ENCODE measurements at places on chromosomes 16 and 17.
A peak's percentile ranks its signal among the peaks of the same experiment; 100 is the strongest.

DNA sequence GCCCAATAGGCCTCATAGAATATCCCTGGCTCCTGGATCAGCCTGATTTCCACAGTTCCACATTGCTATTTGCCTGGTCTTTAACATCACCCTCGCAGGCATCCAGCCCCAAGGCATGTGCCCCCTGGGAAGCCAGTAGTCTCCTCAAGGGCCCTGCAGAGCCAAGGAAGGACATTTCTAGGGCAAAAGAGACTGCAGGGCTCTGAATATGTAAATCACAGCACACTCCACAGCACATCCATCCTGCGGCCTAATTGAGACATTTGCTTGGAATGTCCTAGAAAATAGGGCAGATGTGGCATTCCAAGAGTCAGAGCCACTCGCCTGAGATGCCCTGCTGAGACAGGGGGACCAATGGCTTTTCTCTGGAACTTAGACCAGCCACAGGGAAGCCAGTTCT, 11.4 kb upstream of the C16orf78 start:
- no peak overlapping the region for H3K27ac ChIP-seq
- H3K36me3 ChIP-seq: peaks cover 12% of the 10 kb centered on the region
- H3K27me3 ChIP-seq: peaks cover 7% of the 10 kb centered on the region
- DNase-seq: no peak

DNA sequence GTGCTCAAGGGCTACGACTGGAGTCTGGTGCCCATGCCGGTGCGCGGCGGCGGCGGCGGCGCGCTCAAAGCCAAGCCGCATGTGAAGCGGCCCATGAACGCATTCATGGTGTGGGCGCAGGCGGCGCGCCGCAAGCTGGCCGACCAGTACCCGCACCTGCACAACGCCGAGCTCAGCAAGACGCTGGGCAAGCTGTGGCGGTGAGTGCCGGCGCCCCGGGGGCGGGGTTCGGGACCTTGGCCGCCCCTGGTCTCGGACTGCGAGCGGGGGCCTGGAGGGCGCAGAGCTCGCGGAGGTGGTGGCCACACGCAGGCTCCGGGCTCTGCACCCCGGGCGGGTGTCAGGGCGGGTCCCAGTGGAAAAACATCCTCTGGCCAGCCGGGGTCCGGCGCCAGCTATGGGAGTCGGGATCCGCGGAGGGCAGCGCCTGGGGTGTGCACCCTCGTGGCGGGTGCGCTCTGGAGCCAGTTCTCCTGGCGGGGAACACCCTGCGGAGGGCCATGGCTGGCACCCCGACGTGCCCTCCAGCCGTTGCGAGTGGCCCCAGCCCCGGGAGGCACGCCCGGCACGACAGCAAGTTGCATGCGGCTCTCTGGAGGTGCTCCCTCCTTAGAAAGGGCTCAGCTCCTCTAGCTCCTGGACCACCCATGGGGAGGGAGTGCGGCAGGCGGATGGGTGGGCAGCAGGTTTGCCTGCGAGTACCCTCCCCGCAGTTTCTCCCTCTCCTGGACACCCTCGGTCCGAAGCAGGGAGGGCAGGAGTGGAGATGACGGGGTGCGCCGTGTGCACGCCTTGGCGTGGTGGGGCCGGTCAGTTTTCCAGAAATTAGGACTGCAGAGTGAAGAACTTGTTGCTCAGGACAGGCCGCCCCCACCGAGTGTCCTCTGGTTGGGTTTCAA, 824 bp downstream of the SOX8 start:
- peak; percentile 42 for DNase-seq
- H3K36me3 ChIP-seq: no peaks in the 10 kb centered on the region
- no peak overlapping the region for H3K27ac ChIP-seq
- H3K27me3 ChIP-seq: peaks cover 29% of the 10 kb centered on the region
- peak overlapping the region; percentile 69 for H3K4me3 ChIP-seq

DNA sequence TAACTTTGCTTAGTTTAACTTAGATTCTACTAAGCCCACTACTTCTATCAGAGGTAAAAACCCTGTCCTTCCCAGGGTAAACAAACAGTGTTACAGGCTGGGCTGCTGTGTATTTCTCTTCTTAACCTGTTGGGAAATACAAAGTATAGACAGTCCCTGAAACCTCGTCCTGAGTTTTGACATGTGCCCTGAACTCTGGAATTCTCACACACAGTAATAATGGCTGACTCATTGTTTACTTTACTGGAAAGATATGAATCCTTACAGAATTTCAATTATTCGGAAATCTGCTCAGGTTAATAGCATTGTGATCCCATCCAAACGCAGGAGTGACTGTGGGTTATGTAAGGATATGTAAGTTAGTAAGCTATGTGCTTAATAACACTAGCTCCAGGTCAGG, 199.1 kb downstream of the TMEM114 start:
- H3K4me3 ChIP-seq: no peak overlapping the region
- DNase-seq: no peak
- H3K27ac ChIP-seq: no peak overlapping the region
- H3K36me3 ChIP-seq: peaks cover 90% of the 10 kb centered on the region
- no peaks in the 10 kb centered on the region for H3K4me1 ChIP-seq

DNA sequence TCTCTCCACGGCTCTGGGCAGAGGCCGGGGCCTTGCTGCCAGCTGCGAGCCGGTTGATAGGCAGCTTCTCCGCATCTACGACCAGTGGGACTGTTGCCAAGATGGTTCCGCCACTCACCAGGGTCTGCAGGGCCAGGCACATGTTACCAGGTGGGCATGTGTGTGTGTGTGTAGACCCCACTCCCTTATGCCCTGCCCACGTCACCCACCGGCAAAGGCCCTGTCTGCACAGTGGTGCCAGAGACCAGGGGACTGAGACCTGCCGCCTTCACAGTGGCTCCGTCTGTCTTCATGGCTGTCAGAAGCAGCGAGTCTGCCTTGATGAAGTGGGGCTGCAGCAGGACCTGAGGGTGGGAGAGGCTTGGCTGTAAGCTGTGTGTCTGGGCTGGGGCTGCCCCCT, 17.7 kb downstream of the SREBF1 start:
- no peak overlapping the region for H3K4me3 ChIP-seq
- no peaks in the 10 kb centered on the region for H3K27me3 ChIP-seq
- H3K36me3 ChIP-seq: peaks cover 34% of the 10 kb centered on the region

DNA sequence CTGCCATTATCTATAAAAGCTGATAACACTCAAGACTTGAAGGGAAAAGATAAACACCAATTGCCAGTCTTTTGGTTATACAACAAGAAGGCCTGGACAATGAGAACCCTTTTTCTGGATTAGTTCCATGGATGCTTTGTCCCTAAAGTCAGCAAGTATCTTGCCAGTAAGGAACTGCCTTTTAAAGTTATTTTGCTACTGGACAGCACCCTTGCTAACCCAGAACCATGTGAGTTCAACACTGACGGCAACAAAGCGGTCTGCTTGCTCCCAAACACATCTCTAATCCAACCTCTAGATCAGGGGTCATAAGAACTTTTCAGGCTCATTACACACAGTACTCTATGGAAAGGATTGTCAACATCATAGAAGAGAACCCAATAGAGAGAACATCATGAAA, 25.3 kb upstream of the ABCA6 start:
- DNase-seq: no peak
- no peak overlapping the region for H3K4me3 ChIP-seq
- no peaks in the 10 kb centered on the region for H3K4me1 ChIP-seq
- no peak overlapping the region for H3K27ac ChIP-seq

DNA sequence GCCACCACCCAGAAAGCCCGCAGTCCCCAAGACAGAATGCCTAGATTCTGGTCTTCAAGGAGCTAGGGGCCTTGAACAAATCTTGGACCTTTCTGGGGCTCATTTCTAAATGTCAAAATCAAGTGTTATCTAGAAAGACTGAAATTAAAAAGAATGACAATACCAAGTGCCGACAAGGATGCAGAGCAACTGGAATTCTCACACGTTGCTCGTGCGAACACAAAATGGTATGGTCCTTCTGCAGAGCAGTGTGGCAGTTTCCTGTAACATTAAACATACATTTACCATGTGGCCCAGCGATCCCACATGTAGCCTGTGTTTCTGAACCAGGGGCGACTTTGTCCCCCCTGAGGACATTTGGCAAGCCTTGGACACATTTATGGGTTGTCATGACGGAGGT, 137.9 kb downstream of the GAS7 start:
- peaks cover 4% of the 10 kb centered on the region for H3K36me3 ChIP-seq
- H3K4me1 ChIP-seq: peaks cover 21% of the 10 kb centered on the region
- no peaks in the 10 kb centered on the region for H3K27me3 ChIP-seq
- DNase-seq: no peak
- no peak overlapping the region for H3K27ac ChIP-seq

Measured in WTC11 (cell line).